KG1 (cell line): ENCODE measurements at places on chromosomes 3 and 15.

DNA sequence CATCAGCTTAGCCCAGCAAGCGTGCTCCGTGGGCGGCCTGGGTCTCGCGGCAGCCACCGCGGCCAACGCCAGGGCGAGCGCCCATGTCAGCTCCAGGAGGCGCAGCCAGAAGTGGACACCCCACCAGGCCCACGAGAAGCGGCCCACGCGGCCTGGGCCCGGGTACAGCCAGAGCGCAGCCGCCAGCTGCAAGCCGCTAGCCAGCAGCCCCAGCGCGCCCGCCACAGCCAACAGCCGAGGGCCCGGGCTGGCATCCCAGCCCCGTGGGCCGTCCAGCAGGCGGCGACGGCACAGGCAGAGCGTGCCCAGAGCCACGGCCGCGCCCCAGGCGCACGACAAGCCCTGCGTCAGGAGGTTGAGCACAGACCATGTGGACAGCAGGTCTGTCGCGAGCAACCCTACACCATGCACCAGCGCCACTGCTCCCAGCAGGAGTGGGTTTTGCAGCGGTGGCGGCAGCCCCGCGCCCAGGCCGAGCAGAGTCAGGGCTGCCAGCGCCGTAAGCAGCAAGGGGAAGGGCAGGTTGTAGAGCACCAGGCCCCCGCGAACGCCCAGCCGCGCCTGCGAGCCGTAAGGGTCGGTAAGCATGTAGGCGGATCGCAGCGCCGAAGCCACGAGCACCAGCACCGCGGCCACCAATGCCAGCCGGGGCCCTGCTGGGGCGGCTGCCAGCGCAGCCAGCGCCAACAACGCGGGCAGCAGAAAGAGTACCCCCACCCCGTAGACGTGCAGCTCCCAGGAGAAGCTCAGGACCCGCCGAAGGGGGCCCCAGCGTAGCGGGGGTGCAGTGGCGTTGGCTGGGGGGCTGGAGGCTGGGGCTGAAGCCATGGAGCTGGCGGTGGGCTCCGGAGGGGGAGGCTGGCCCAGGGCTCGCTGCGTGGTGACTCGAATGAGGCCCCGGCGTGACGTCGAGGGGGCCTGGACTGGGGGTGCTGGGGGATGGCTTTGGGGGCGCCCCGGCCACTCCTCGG lies 4.9 kb downstream of the PRRT3 start:
- DNase-seq: no peak

DNA sequence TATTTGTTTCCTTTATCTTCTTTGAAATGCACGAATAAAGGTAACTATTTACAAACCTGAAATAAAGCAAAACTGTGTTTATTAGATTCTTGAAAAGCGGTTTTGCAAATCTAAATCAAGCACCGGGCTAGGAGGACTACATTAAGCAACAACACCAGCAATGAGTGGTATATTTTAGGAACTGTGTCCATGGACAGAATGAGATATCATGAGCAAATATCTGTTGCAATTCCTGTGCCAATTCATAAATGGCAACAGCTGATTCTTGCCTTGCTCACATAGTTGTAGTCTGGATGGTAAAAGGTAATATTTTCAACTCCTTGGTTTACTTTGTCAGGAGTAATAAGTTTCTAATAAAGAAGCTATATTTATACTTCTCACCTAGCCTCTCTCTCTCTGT lies 403.3 kb downstream of the LPP start:
- no peak for DNase-seq

- no peak for DNase-seq
Measured at GRCh38 chr3:54133196-54133595, 10.8 kb downstream of the CACNA2D3 start.

DNA sequence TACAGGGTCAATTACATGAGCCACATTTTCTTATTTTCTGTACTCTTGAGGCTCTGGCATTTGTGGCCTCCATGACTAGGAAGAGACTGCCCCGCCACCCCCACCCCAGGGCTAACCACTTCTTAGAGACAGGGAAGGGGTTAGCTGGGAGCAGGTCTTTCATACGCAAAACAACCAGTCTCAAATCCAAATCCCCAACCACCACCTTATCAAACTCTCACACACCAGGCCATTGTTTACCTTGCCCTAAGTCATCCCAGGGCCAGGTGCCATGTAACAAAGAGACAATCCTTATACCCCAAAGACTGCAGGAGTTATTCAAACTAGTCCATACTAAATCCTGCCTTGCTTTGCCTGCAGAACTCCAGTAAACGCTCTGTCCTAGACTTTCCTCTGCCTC lies 77.8 kb downstream of the B3GNT5 start:
- DNase-seq: no peak

- DNase-seq: no peak
Measured at GRCh38 chr3:139715743-139716360, 38.1 kb upstream of the NMNAT3 start.

DNA sequence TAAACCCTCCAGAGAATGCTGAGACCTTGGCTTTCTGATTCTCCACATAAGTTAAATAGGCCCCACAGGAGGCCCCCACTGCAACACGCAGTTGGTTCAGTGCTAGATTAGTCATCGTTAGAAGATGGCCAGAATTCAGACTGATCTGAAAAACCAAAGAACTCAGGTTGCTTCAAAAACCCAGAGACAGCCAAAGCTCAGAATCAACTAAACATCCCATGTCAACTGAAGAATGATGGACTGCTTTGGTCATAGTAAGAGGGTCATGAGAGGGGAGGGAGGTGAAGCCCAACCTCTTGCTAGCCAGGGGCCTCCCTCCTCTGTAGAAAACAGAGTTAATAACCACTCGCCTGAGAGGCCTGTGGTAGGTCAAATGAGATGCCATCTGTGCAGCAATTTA lies 93.1 kb downstream of the AKAP13 start:
- no peak for DNase-seq

DNA sequence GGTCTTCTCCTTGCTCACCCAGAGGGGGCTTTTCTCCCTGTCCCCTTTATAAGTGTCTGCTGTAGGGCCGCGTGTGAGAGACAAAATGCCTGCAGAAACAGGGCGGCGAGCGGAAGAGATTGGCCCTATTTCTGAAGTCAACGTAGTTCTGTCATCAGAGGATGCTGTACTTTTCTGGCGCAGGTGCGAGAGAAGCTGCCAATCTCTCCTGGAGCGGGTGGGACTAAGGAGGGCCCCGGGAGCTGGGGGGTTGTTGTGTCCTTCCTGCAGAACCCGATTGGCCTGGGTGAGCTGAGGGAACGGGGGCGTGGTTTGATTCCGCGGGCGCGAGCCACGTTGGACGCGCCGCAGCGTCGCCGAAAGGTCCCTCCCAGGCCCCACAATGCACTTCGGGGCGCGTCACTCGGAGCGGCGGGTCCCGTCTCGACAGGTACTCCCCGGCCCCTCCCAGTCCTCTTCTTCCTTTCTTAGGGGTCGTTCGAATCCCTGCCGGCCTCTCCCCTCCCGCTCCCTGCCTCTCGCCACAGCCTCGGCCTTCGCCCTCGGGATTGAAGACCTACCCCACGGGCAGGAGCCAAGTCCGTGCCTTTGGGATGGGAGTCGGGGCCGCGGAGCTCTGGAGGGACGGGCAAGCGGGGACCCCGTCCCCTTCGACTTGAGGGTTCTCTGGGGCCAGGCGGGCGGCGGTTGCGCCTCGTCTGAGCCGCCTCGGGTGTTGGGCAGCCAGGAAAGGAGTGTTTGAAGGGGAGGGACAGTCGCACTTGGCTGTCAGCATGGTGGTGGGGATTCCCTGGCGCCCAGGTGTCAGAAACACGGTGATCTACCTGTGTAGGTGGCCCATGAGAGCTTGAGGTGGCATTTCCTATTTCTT lies at the start of gene SEC22A:
TSS of gene SEC22A (plus strand) at position 387 of the 871 bp plus-strand sequence. CDS start 7,275 bp downstream, outside the sequence.
- DNase-seq: peak; percentile 91

DNA sequence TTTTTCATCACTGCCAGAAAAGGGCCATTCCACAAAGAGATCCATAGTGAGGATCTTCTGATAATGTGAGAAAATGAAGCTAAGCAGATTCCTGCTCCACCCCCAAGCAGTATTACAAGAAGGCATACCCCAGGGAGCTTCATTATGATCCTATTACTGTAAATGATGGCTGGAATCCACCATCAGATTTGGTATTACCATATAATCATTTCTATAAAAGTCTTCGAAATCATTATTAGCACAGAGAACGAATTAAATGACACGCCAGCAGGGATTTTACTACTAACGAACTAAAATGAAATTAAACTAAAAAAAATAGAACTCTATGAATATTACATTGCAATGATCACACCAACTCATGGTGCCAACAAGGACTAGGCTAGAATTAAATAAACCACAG lies 24.4 kb downstream of the TRIM42 start:
- no peak for DNase-seq

GRCh38 chr3:71846185-71846584 lies 61.2 kb upstream of the PROK2 start:
- DNase-seq: no peak

DNA sequence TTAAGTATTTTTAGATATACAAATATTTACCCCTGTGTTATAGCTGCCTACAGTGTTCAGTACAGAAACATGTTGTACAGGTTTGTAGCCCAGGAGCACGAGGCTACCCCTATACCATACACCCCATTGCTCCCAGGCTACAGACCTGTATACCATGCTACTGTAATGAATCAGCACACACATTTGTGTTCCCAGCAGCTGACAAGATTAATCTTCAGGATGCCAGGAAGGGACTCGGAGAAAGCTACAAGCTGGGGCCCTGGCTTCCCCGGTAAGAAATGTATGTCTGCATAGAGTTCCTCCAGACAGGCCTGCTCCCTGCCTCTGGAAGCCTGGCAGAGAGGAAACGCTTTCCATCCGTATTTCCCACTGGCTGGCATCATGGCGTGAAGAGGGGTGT lies 136.5 kb downstream of the XXYLT1 start:
- DNase-seq: no peak

GRCh38 chr15:60162968-60163355 lies 158.9 kb downstream of the FOXB1 start:
- no peak for DNase-seq

GRCh38 chr15:100011235-100011634 lies 278.0 kb upstream of the LYSMD4 start:
- DNase-seq: no peak

- DNase-seq: no peak
Measured at GRCh38 chr3:61530355-61530754, 31.0 kb upstream of the PTPRG start.

- no peak for DNase-seq
Measured at GRCh38 chr15:76987896-76988860, 6.7 kb upstream of the PSTPIP1 start.

GRCh38 chr3:186109897-186110803 lies 1.3 kb upstream of the ETV5 start:
- DNase-seq: no peak

DNA sequence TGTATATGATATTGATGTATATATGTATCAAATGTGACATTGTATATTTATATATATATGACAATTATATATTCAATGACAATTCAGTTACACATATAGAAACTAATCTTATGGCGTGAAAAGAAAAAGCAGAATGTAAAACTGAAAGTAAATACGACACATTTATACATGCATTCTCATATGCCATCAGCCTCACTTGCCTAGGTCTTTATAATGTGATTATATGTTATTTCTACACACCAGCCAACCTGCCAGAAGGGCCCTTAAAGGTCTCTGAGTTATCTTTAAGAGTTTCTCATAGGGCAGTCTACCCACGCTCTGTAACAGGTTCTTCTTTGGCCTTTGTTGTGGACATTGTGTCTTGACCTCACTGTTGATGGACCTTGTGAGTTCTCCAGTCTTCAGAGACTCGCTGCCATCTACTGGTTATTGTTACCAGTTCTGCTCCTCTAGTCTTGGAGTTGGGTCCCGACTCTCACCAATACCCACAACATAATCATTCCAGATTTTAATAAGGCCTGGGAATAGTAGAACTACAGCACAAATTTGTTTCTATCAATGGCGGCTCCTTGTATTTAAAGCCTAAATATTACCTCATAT lies 371.5 kb upstream of the GOLIM4 start:
- DNase-seq: peak; percentile 20
